ENCODE measurements at places on chromosomes 13 and 19. TPM values are rescaled to one million over a fixed set of nuclear protein-coding genes. Genes with fewer than 3 reads are reported as not detected.

ZNF701 gene
- total RNA-seq = 24.2 TPM

ARL11 gene
- 3.7 TPM for total RNA-seq

APOC4 gene
- not detected for total RNA-seq

ZSWIM9 gene
- 12.0 TPM for total RNA-seq

PEAK3 gene
- total RNA-seq = not detected

APOC1 gene
- total RNA-seq = 31.1 TPM

ZSCAN22 gene
- not detected for total RNA-seq

ZNF677 gene
- 10.2 TPM for total RNA-seq

FOSB gene
- total RNA-seq = 7.9 TPM

LILRB2 gene
- not detected for total RNA-seq

GRCh38 chr19:35023428-35023827 is 6.8 kb upstream of the SCN1B start:
- no peaks in the 10 kb centered on the region for H3K4me1 ChIP-seq
- no peaks in the 10 kb centered on the region for H3K36me3 ChIP-seq
- H3K4me3 ChIP-seq = no peak overlapping the region
- no peak for DNase-seq
- H3K27me3 ChIP-seq = no peaks in the 10 kb centered on the region
- no peak overlapping the region for H3K27ac ChIP-seq

DNA sequence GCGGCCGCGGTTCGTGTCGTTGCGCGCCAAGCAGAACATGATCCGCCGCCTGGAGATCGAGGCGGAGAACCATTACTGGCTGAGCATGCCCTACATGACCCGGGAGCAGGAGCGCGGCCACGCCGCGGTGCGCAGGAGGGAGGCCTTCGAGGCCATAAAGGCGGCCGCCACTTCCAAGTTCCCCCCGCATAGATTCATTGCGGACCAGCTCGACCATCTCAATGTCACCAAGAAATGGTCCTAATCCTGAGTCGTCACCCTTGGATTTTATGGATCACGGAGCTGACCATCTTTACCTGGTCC is 475 bp downstream of the MRPL57 start:
- peaks cover 15% of the 10 kb centered on the region for H3K4me1 ChIP-seq
- DNase-seq = no peak
- H3K27ac ChIP-seq = peak overlapping the region; percentile 81
- H3K4me3 ChIP-seq = peak overlapping the region; percentile 84
- H3K27me3 ChIP-seq = no peaks in the 10 kb centered on the region

- H3K36me3 ChIP-seq = no peaks in the 10 kb centered on the region
- H3K27ac ChIP-seq = no peak overlapping the region
- no peak overlapping the region for H3K4me3 ChIP-seq
- H3K4me1 ChIP-seq = no peaks in the 10 kb centered on the region
- no peaks in the 10 kb centered on the region for H3K27me3 ChIP-seq
Observed at GRCh38 chr13:78845656-78846365, 186.9 kb upstream of the OBI1 start.

- peaks cover 7% of the 10 kb centered on the region for H3K4me1 ChIP-seq
- H3K27me3 ChIP-seq = no peaks in the 10 kb centered on the region
- H3K36me3 ChIP-seq = no peaks in the 10 kb centered on the region
- DNase-seq = no peak
- no peak overlapping the region for H3K27ac ChIP-seq
- H3K4me3 ChIP-seq = no peak overlapping the region
Observed at GRCh38 chr19:1351381-1351851, 32.3 kb upstream of the NDUFS7 start.

DNA sequence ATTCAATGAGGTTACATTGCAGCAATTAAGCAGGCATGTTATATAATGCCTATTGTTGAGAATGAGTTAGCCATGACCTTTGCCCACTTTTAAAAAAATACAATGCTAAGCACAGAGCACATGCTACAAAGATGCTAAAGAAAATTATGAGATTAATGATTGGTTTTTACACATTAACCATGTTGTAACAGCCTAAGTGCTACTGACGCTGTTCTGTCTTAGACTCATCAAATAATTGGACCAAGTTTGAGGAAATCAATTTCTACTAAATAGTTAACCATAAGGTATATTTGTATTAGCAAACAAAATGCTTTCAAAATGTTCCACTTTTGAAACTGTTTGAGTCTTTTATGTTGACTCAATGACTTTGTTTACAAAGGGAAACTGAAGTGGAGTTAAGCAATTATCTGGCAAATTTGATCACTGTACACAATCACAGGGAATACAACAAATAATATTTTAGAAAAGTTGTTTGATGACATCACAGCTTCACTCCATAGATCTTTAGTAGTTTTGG is 14.3 kb downstream of the MIR17HG start:
- no peak overlapping the region for H3K4me3 ChIP-seq
- H3K27me3 ChIP-seq = no peaks in the 10 kb centered on the region
- peaks cover 8% of the 10 kb centered on the region for H3K4me1 ChIP-seq
- H3K36me3 ChIP-seq = no peaks in the 10 kb centered on the region
- H3K27ac ChIP-seq = no peak overlapping the region

- no peaks in the 10 kb centered on the region for H3K4me1 ChIP-seq
- H3K27ac ChIP-seq = no peak overlapping the region
- H3K36me3 ChIP-seq = no peaks in the 10 kb centered on the region
- peaks cover 23% of the 10 kb centered on the region for H3K27me3 ChIP-seq
- no peak for DNase-seq
Observed at GRCh38 chr19:35882114-35882832, 13.9 kb downstream of the APLP1 start.

- H3K27me3 ChIP-seq = no peaks in the 10 kb centered on the region
- peaks cover 3% of the 10 kb centered on the region for H3K36me3 ChIP-seq
- no peak overlapping the region for H3K27ac ChIP-seq
- no peaks in the 10 kb centered on the region for H3K4me1 ChIP-seq
- no peak for DNase-seq
Observed at GRCh38 chr19:16381756-16382401, 57.3 kb downstream of the KLF2 start.

DNA sequence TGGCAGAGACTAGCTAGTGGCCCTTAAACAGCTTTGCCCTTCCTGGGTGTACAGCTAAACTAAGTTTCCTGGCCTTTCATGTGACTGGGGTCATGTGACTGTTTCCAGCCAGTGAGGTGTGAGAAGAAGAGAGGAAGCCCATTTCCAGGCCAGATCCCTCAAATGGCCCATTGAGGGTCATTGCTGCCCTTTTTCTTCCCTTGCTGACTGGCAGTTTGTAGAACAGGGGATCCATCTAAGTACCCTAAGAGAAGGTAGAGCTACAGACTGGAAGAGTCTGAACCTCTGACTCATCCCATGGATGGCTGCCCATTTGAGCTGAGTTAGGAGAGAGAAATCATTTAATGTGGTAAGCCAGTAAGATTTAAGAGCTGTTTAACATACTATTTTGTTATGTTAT is 2.8 kb downstream of the SWSAP1 start:
- H3K4me1 ChIP-seq = peaks cover 55% of the 10 kb centered on the region
- no peaks in the 10 kb centered on the region for H3K27me3 ChIP-seq
- no peaks in the 10 kb centered on the region for H3K36me3 ChIP-seq
- no peak overlapping the region for H3K27ac ChIP-seq
- DNase-seq = peak; percentile 14

- no peaks in the 10 kb centered on the region for H3K27me3 ChIP-seq
- H3K36me3 ChIP-seq = no peaks in the 10 kb centered on the region
- peak overlapping the region; percentile 86 for H3K4me3 ChIP-seq
- peaks cover 10% of the 10 kb centered on the region for H3K4me1 ChIP-seq
- DNase-seq = no peak
Observed at GRCh38 chr19:35739275-35740107, 2.8 kb downstream of the IGFLR1 start.
